ENCODE measurements at places on chromosomes 6 and 20.
A peak's percentile ranks its signal among the peaks of the same experiment; 100 is the strongest.

- DNase-seq = peak; percentile 84
Observed at GRCh38 chr6:90296341-90297114, at the start of gene BACH2. Gene BACH2, minus strand, starts transcription at chr6:90296843. Its CDS starts 287,999 bp downstream, at chr6:90008844.

GRCh38 chr6:156193381-156193780 lies 583.8 kb upstream of the ARID1B start:
- DNase-seq = no peak

- DNase-seq = peak; percentile 31
Observed at GRCh38 chr6:110875548-110876169, 1.1 kb downstream of the AMD1 start.

GRCh38 chr20:6381887-6382286 lies 259.1 kb upstream of the FERMT1 start:
- DNase-seq = no peak

DNA sequence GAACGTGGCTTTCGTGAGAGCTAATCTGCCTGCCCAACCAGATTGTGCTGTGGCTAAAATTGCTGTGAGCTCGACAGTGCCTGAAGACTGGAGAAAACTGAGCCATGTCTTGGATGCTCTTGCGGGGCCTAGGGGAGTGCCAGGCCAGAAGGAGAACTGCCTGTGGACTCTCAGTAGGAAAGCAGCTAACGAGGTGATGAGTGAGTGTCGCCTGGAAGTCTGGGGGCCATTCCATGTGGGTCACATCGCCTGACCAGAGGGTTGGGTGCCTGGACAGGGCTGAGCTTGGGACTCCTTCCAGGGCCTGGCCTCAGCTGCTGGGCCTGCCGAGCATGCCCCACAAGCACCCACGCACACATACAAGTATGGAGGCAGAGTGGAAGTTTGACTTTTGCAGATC lies 166.5 kb downstream of the VEGFA start:
- DNase-seq = no peak

GRCh38 chr6:74879976-74880375 lies 325.9 kb downstream of the COL12A1 start:
- no peak for DNase-seq

GRCh38 chr6:160010067-160010466 lies 41.2 kb downstream of the IGF2R start:
- peak; percentile 16 for DNase-seq

GRCh38 chr20:47031004-47031403 lies 136.4 kb downstream of the EYA2 start:
- peak; percentile 1 for DNase-seq

GRCh38 chr6:92271091-92271490 lies 1148.3 kb downstream of the EPHA7 start:
- DNase-seq = no peak

DNA sequence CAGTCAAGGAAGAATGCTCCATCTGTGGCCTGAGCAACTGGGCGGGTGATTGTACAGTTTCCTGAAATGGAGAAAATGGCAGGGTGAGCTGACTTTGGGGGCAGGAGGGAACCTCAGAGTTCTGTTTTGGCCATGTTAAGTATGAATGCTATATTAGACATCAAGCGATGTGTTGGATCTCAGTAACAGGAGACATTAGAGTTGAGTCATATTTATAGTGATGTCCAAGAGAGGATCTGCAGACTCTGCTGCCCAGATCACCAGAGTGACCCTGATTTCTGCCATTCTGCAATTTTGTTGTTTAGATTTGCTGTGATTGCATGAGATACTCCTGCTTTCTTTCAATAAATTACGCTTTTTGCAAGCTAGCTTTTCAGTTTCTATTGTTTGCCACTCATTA lies 131.4 kb upstream of the ENPP5 start:
- DNase-seq = no peak

DNA sequence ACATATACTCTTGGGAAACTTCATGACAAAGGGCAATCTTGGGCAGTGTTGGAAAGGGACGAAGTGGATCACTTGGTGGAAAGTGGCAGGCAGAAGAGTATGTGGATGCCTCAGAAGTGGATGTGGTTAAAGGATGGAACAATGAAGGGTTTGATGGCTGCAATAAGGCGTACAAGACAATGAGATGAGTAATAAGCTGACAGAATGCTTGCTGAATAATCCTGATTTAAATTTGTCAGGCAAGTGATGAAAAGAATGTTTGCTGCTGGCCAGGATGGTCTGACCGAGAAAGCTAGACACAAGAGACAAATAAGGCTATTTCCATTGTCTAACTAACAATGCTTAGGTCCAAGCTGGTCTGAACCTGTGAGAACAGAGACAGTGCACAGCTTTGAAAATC lies 61.6 kb upstream of the CEP85L start:
- no peak for DNase-seq

- DNase-seq = no peak
Observed at GRCh38 chr20:10927011-10927583, 253.3 kb upstream of the JAG1 start.

DNA sequence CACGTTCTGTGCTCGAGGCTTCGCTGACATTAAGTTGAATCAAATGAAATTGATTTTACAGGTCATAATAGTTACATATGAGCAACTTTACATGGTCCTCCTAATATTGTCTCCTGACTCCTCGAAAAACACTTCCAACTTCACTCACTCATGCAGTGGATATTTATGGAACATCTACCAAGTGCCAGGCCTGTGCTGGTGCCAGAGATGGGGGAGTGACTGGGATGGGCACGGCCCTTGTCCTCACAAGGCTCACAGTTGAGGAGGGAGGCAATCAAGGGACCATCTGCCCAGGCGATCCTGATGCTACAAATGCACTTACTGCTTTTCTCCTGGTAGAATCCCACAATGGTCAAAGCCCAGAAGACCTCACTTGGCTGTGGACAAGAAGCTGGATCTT lies 426.4 kb downstream of the PREX1 start:
- no peak for DNase-seq

DNA sequence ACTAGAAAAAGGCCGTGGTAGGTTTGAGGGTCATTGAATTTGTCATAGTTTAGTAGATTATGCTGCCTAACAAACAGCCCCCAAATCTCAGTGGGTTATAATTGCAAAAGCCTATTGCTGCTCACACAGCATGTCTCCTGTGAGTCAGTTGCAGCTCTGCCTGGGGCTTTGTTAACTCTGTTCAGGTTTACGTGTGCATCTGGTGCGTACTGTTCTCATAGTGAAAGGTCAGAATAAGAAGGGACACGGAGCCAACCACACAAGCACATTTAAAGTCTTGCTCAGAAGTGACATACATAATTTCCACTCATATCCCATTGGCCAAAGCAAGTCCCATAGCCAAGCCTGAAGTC lies 48.1 kb upstream of the BMP2 start:
- no peak for DNase-seq

DNA sequence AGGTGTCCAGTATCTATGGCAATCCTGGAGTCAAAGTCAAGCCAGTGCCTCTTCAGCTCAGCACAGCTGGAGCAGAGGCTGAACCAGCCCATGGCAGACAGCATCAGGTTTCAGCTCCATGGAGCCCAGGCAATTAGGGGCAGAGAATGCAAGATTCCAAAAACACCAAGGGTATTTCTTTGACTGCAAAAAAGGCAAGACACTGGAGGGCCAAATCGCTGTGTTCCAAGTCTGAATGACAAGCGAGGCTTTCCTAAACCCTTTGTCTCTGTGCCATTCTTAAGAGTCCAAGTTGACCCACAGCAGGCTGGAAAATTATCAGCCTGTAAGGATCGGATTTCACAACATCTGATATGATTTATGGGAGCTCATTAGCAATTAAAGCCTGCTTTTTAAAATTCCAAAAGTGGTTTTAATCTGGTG lies 49.7 kb upstream of the TGM3 start:
- no peak for DNase-seq

All from cerebellar cortex (tissue), 1 donor.